ENCODE measurements at places on chromosomes 1 and 21. TPM values are rescaled to one million over a fixed set of nuclear protein-coding genes. Genes with fewer than 3 reads are reported as not detected.
A peak's percentile ranks its signal among the peaks of the same experiment; 100 is the strongest.

Gene TNFSF4
- 0.83 TPM for total RNA-seq

- H3K27ac ChIP-seq, result no peak overlapping the region
- DNase-seq, result no peak
- H3K36me3 ChIP-seq, result no peaks in the 10 kb centered on the region
- H3K4me1 ChIP-seq, result no peaks in the 10 kb centered on the region
- H3K27me3 ChIP-seq, result no peaks in the 10 kb centered on the region
These were observed 1765.9 kb downstream of the PLA2G4A start for GRCh38 chr1:188594542-188595235.

DNA sequence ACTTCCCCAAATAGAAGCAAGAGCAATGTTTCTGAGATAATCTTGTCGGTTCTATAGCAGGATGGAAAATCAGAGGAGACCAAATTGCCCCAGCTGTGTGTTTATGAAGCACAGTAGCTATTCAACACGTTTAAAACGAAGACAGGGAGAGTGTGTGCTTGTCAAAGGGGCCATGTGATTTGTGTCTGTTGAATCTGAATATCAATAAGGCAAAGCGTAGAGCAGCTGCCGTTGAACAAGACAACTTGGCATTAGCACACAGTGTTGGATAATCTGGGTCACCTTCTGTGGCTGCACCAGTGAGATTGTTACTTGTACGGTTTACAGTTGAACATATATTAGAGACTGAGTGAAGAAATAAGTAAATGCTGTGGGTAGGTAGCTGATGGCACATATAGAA is 1.0 kb downstream of the CRB1 start:
- no peak for DNase-seq
- peaks cover 3% of the 10 kb centered on the region for H3K27me3 ChIP-seq
- no peak overlapping the region for H3K27ac ChIP-seq

Gene FBXO2
- total RNA-seq, result 1.4 TPM

DNA sequence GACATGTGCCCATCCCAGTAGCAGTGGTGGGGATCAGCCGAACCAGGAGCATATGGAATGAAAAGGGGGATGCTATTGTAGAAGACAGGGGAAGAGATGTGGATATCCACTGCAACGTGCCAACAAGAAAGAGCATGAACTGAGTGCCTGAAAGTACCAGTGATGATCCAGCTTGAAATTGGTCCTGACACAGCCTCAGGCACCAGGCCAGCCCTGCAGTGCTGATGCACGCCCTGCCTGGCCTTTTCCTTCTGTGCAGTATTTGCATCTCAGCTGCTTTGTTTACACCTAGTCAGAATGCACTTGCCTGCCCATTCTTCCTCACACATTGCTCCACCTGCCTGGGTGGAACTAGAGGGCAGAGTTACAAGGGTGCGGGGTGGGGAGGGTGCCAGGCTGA is 50.3 kb upstream of the ARTN start:
- H3K4me1 ChIP-seq, result no peaks in the 10 kb centered on the region
- no peaks in the 10 kb centered on the region for H3K27me3 ChIP-seq
- no peak overlapping the region for H3K4me3 ChIP-seq
- no peak for DNase-seq

Gene DCST1
- not detected for total RNA-seq

Gene CFAP74
- total RNA-seq, result not detected

- H3K27me3 ChIP-seq, result no peaks in the 10 kb centered on the region
- no peak overlapping the region for H3K4me3 ChIP-seq
- no peak for DNase-seq
- H3K4me1 ChIP-seq, result no peaks in the 10 kb centered on the region
- no peak overlapping the region for H3K27ac ChIP-seq
- no peaks in the 10 kb centered on the region for H3K36me3 ChIP-seq
These were observed 100.8 kb upstream of the C1orf174 start for GRCh38 chr1:4000811-4001251.

GRCh38 chr1:23097316-23097715 is 71.3 kb downstream of the LUZP1 start:
- H3K36me3 ChIP-seq, result peaks cover 14% of the 10 kb centered on the region
- DNase-seq, result no peak
- no peak overlapping the region for H3K27ac ChIP-seq
- H3K27me3 ChIP-seq, result no peaks in the 10 kb centered on the region
- peaks cover 39% of the 10 kb centered on the region for H3K4me1 ChIP-seq

Gene TNFRSF4
- 237 TPM for total RNA-seq

- peaks cover 78% of the 10 kb centered on the region for H3K27me3 ChIP-seq
- no peaks in the 10 kb centered on the region for H3K36me3 ChIP-seq
- H3K27ac ChIP-seq, result no peak overlapping the region
- no peak overlapping the region for H3K4me3 ChIP-seq
- no peak for DNase-seq
These were observed 2.0 kb upstream of the CCN1 start for GRCh38 chr1:85578321-85579295.

Gene WNT9A
- total RNA-seq, result 1.5 TPM

Gene CGN
- 0.43 TPM for total RNA-seq

DNA sequence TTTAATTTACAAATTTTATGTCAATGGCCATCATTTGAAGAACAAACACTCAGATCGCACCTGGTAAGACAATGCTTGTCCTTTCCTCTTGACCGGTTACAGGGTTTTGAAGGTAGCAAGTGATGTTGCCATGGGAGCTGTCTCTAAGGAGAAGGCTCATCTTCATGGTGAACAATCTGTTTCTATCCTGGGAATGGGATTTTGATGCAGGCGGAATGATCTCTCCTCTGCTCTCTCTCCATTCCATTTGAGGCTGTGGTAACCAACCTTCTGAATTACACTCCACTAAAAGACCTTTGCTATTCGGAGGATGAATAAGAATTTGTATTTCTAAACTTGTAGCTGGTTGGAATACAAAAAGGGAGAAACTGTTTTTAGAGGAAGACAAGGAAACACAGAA is 57.9 kb upstream of the SLC5A9 start:
- H3K27ac ChIP-seq, result no peak overlapping the region
- H3K4me1 ChIP-seq, result no peaks in the 10 kb centered on the region
- no peaks in the 10 kb centered on the region for H3K36me3 ChIP-seq
- no peaks in the 10 kb centered on the region for H3K27me3 ChIP-seq

GRCh38 chr1:226660410-226661182 is 78.5 kb downstream of the ITPKB start:
- no peak for DNase-seq
- H3K36me3 ChIP-seq, result peaks cover 18% of the 10 kb centered on the region
- H3K4me3 ChIP-seq, result no peak overlapping the region
- H3K27ac ChIP-seq, result peak overlapping the region; percentile 92

Gene PTPN22
- total RNA-seq, result 79.4 TPM

DNA sequence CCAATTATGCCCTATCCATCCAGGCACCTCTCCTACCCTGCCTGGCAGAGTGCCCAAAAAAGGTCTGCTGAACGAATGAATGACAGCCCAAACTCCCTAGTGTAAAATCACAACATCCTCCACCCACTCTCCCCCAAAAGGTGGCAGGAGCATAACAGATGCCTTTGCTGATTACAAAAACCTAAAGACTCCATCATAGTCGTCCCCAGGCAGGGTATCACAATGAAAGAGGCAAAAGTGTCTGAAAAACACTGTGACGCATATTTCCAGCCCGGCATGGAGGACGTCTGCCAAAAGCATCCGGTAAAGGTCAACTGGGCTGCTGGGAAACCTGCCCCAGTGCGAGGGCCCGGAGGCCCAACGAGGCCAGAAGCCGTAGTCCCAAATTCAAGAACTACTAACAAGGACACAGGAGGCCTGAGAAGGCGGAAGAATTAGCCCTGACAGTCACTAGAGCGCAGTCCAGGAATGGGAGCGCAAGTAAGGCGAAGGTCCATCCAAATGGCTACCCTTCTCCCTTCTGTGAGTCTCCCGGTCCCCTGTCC is 576 bp downstream of the SMIM12 start:
- H3K27ac ChIP-seq, result peak overlapping the region; percentile 84
- DNase-seq, result peak; percentile 47
- H3K4me3 ChIP-seq, result peak overlapping the region; percentile 89
- H3K27me3 ChIP-seq, result no peaks in the 10 kb centered on the region
- H3K36me3 ChIP-seq, result peaks cover 12% of the 10 kb centered on the region
- H3K4me1 ChIP-seq, result peaks cover 48% of the 10 kb centered on the region

GRCh38 chr1:27301582-27302199 is 20.3 kb upstream of the TMEM222 start:
- H3K36me3 ChIP-seq, result peaks cover 11% of the 10 kb centered on the region
- no peaks in the 10 kb centered on the region for H3K27me3 ChIP-seq
- H3K4me1 ChIP-seq, result no peaks in the 10 kb centered on the region
- no peak overlapping the region for H3K4me3 ChIP-seq
- H3K27ac ChIP-seq, result no peak overlapping the region

Gene AMIGO1
- total RNA-seq, result 1.2 TPM

DNA sequence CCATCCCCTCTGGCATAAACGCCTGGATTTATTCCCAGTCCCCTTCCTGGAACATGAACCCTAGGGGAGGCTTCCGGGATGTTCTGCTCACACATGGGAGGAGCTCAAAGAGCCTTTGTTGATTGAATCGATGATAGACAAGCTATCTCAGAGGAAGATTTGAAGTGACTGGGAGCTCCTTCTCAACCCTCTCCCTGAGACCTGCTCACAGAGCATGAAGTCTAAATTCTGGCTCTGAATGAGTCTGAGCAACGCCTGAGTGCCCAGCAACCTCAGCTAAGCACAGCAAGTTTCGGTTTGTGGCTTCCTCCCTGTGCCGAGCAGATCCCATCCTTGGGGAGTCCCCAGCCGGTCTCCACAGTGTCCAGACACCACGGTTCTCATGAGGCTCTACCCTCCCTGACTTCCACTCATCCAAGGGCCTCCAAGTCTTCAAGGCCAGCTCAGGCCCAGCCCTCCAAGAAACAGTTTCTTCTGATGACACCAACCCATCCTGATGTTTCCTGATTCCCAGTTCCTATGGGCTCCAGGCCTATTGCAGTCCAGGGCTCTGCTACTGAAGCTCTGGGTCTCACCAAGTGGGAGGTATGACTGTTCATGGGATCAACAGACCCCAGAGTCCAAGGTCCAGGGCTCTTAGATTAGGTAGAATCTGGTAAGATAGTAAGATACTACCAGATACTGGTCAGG is 190.8 kb downstream of the DYRK1A start:
- no peak overlapping the region for H3K27ac ChIP-seq
- no peak overlapping the region for H3K4me3 ChIP-seq
- H3K27me3 ChIP-seq, result peaks cover 11% of the 10 kb centered on the region
- peaks cover 2% of the 10 kb centered on the region for H3K4me1 ChIP-seq
- H3K36me3 ChIP-seq, result no peaks in the 10 kb centered on the region

Gene FAM151A
- total RNA-seq, result not detected

Gene LAD1
- not detected for total RNA-seq

DNA sequence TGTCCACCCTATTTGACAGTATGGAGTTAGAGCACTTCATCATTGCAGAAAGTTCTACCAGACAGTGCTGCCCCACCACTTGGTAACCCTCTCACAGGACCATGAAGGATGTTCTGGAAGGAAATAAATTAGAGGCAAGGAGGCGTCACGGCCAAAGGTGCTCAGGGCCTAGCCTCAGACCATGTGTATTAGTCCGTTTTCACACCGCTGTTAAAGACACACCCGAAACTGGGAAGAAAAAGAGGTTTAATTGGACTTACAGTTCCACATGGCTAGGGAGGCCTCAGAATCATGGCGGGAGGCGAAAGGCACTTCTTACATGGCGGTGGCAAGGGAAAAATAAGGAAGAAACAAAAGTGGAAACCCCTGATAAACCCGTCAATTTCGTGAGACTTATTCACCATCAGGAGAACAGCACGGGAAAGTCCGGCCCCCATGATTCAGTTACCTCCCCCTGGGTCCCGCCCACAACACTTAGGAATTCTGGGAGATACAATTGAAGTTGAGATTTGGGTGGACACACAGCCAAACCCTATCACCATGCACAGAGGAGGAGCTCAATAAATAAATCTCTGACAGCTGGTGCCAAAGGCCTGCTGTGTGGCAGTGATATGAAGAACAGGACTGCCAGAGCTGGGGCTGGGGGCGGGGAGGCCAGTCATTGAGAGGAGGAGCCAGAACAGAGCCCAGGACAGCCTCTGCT is 75.8 kb downstream of the FHAD1 start:
- no peak overlapping the region for H3K4me3 ChIP-seq
- H3K36me3 ChIP-seq, result no peaks in the 10 kb centered on the region
- H3K27me3 ChIP-seq, result peaks cover 14% of the 10 kb centered on the region
- DNase-seq, result no peak

All from activated CD4-positive, alpha-beta memory T cell treated with anti-CD3 and anti-CD28 coated beads, Interleukin-2, amount 10 ng/mL, durations not matched to agents 7 days and 5 days (primary cell).